Activated naive CD4-positive, alpha-beta T cell treated with anti-CD3 and anti-CD28 coated beads, Interleukin-2, amount 10 ng/mL, durations not matched to agents 7 days and 5 days (primary cell): ENCODE measurements at places on chromosomes 4 and X.

DNA sequence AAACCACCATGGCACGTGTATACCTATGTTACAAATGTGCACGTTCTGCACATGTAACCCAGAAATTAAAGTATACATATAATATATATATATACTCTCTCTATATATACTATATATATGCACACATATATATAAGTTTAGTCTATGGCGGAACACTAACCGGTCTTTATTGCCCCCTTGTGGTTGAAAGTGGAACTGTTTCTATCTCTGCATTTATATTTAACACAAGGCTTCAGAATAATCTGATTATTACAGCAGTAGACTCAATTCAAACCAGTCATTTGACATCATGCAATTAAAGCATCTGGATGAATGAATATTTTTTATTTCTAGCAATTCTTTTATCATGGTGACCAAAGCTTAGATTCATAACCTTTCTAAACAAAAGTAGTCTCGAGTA, 14.6 kb downstream of the RAB9B start:
- peak; percentile 22 for DNase-seq

DNA sequence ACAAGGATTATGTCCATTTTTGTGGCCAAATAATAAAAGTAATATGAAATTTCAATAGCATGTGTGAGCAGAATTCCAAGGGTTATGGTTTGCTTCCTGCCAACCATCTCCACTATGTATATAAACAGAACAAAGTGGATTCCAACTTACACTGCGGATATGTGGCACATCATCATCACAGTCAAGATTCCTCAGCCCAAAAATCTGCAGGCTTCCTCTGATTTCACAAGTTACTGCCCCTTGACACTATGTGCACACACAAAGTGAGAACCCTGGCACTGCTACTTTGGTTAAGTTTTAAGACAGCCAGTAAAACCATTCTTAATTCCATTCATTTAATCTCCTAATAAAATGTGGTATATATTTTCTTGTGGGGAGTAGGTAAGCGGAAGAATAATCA, 76.4 kb downstream of the LEF1 start:
- DNase-seq = no peak

DNA sequence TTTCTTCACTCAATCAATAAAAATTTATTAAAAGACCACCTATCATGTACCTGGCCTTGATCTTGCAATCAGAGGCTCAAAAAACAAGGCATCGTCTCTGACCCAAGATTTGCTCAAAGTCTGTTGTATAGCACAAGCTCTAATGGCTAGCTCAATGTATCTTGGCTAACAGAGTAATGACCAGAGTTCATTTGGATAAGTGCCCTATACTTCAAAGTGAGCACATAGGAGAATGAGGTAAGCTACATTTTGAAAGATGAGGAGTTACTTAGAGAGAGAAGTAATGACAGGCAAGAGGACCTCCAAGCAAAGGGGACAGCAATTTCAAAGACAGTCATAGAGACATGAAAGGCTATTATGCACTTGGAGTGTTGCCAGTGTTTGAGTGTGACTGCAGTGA, 22.9 kb upstream of the GABRQ start:
- no peak for DNase-seq

DNA sequence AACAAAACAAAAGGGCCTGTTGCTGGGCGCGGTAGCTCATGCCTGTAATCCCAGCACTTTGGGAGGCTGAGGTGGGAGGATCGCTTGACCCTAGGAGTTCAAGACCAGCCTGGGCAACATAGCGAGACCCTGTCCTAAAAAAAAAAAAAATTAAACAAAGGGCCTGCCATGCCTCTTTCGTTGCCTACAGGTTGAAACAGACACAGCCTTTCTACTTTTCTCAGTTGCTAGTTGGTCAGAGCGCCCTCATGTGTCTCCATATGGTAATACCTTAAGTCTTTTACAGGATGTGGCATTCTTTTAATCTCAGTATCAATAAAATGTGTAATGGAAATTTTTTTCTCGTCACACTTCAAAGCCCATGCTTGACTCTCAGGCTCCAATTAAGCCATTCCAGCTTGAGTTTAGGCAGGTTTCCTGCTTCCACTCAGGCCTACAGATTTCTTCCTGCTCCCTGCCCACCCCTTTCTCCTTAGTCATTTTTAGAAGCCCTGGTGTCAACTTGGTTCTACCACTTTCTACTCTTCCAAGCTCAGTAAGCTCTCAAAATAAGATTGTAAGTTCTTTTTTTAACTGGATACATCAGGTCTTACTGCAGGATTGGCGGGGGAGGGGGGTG, 4.6 kb upstream of the SOWAHD start:
- peak; percentile 66 for DNase-seq

GRCh38 chrX:70434914-70435586, 9.6 kb upstream of the DLG3 start:
- DNase-seq = peak; percentile 37

GRCh38 chrX:9644335-9644734, 121.3 kb downstream of the GPR143 start:
- DNase-seq = peak; percentile 71

DNA sequence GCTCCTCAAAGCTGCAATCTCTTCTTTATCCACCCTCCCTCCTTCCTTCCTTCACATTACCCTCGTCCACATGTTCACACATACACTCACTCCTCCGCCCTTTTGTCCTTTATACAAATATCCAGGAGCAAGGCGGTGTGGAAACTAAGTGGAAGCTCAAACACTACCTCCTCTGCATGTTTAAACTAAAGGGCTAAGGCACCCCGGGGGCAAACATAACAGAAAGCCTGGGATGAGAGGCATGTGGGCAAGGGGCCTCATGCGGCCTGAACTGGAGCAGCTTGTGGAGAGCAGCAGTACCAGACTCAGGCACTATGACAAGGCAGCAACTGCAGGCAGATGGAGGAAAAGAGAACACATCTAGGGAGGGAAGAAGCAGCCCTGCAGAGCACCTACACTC, 9.5 kb downstream of the MAB21L2 start:
- DNase-seq = no peak

DNA sequence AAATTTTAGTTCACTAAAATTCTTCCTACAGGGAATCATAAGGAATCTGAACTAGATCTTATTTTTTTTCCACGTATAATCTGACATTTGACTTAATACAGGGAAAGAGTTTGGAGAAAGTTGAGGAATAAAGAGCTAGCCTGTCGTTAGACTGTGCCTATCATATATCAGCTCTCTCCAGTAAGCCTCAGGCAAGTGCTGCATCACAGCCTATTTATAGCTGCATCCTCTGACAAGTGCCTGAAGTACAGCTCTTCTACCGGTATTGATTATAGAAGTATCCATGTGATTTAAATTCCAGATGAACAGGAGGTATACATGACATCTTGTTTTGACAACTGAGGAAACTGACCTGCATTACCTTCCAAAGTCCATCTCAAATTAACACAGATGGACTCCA, 248.9 kb downstream of the TLL1 start:
- DNase-seq = no peak
